Stimulated activated CD8-positive, alpha-beta memory T cell treated with anti-CD3 and anti-CD28 coated beads, Interleukin-7, amount 100 ng/mL, for 1 hour (primary cell): ENCODE measurements at places on chromosomes 16 and 17.

DNA sequence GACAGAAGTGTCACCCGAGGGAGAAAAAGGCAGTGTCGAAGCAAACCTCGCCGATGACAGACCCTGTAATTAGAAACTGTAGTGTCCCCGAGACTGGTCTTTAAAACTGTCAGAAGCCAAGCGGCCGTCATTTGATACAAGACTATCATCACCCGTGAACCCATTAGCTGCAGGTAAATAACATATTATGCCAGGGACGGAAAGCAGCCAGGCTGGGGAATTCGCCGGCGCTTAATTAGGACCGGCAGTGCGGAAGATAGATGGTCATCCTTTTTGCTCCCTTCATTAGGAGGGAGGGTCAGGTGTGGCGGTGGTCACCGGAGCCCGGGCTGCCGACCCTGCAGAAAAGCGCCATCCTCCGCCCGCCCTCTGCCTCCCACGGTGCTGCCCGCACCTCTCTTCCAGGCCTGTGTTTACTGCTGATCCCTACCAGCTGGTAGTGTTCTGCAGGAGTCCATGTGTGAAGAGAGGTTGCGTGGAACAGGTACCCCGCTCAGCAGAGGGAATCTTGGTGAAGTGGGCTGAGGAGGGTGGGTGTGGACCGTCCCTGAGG, 109.4 kb upstream of the GSE1 start:
- no peak for DNase-seq

- no peak for DNase-seq
These were observed 5.8 kb upstream of the ALDOC start for GRCh38 chr17:28582513-28582912.

- no peak for DNase-seq
These were observed 583 bp downstream of the ATXN2L start for GRCh38 chr16:28823291-28823872.

DNA sequence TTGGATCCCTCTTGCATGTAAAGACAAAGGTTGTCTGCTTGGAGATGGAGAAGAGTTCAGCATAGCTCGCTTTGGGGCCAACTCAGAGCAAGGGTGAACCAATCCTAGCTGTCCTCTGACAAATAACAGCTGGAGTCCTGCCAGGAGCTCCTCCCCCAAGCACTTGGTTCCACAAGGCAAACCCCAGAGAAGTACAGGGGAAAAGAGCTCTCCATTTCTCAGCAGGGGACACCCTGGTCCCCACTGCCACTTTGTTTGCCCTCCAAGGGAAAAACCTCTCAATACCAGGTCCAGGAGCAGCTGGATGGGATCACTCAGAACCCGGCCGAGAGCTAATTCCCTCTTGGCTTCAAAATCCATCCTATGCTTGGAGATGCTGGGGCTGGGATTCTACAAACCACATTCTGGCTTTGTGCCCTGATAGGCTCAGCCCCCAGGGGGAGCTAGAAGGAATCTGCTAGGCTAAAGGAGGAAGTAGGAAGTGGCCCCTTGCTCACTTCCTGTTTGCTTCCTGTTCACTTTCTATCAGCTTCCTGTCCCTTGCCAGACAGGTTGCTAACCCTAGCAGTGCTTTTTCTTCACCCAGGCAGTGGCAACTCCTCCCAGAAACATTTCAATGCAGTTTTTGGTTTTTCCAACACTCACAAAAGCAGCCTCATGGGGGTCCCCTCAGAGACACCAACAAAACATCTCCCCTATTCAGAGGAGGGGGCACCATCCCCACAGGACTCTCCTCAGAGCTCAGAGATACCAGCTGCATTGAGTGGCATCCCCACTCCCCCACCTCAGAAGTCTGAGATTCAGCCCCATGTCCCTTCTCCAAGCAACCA, 30.7 kb downstream of the CDRT4 start:
- DNase-seq = no peak

DNA sequence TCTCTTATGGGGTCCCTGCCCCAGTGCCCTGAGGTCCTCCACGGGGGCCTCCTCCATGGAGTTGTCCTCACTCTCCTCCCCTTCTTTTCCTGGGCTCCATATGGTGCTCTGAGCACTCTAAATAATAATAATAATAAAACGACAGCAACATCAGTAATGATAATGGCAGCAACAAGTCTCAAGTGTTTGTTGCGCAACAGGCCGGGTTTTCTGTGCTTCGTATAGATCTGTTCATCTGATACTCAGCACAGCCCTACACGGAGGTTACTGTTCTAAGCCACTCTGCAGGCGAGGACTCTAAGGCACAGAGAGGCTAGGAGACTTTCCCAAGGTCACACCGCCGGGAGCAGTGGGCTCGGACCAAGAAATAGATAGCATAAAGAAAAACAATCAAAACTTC, 13.7 kb downstream of the CIBAR2 start:
- no peak for DNase-seq

GRCh38 chr17:4588391-4588790, 4.1 kb downstream of the SMTNL2 start:
- DNase-seq = no peak

DNA sequence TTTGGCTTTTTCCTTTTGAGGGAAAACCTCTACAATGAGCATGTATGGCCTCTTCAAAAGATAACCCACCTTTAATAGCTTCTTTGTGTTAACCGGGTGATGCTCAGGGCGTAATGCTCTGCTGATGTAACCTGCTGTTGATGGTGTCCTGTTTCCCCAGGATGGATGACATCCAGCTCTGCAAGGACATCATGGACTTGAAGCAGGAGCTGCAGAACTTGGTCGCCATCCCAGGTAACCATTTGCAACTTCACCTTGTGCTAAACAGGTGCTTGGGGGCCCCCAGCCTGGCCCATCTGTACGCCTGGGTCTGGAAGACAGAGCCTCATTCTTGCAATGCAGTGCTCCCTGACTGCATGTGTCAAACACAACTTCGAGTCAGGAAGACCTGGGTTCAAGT, 75.1 kb downstream of the MARF1 start:
- DNase-seq = no peak

DNA sequence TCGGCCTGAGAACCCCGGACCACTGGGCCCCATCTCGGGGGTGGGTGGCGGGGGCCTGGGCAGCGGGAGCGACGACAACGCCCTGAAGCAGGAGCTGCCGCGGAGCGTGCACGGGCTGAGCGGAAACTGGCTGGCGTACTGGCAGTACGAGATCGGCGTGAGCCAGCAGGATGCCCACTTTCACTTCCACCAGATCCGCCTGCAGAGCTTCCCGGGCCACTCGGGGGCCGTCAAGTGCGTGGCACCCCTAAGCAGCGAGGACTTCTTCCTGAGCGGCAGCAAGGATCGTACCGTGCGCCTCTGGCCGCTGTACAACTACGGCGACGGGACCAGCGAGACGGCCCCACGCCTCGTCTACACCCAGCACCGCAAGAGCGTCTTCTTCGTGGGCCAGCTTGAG, 8.9 kb upstream of the SERPINF2 start:
- no peak for DNase-seq

DNA sequence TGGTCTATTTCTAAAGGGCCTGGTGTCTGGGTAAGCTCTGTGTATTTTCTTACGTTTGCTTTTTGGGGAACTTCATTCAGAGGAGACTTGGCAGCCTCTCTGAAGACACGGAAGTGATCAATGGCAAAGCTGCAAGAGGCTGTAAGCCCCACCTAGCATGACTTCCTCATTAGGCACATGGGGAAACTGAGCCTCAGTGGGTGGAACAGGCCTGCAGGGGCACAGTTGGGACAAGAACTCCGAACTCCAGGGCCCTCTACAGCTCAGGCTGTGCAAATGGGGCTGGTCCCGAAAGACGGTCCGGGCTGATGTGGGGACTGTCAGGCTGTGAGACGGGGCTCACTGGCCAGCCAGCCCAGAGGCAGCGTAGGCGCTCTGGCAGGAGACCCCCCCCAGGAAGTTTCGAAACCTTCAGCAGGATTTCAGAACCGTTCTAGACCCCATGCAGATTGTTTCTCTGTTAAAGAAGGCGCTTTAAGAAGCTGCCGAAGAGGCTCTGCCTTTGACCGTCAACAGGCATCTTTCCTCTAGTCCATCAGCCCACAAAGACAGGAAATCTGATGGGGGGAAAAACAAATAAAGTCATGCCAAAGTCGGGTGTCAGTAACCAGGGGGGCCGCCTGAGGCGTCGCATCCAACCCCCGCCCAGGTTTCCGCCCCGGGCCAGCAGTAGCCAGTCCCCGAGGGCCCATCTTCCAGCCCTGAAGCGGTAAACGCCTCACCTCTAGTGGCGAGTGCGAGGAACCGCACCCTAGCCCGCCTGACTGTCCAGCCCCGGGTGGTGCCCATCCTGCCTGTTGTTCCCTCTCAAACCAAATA, 79.8 kb upstream of the TBC1D3K start:
- no peak for DNase-seq

DNA sequence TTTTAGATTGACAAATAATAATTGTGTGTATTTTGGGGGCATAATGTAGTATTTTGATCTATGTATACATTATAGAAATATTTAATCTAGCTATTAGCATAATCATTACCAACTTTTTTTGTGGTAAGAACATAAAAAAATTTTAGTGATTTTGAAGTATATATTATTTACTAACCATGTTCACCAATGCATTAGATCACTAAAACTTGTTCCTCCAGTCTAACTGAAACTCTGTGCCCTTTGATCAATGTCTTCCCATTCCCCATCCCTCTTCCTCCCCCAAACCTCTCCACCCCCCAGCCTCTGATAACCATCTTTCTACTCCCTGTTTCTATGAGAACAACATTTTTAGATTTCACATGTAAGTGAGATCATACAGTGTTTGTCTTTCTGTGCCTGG, 8.5 kb downstream of the EFCAB13 start:
- DNase-seq = no peak

DNA sequence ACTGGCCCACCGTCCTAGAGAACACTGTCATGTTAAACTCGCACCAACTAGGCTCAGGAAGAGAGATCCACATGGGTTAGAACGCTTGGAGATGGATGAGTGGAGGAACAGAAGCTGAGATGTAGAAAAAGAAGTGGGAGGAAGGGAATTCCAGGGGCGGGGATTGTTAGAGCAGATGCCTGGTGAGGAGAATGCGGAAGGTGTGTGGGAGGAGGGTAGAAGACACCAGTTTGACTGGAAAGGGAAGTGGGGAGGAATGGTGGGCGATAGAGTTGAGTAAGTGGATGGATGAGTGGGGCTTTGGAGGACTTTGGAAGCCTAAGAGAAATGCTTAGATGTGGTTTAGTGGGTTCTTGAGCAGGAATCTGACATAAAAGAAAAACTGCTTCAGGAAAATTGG, 37.4 kb downstream of the DHX38 start:
- DNase-seq = no peak

DNA sequence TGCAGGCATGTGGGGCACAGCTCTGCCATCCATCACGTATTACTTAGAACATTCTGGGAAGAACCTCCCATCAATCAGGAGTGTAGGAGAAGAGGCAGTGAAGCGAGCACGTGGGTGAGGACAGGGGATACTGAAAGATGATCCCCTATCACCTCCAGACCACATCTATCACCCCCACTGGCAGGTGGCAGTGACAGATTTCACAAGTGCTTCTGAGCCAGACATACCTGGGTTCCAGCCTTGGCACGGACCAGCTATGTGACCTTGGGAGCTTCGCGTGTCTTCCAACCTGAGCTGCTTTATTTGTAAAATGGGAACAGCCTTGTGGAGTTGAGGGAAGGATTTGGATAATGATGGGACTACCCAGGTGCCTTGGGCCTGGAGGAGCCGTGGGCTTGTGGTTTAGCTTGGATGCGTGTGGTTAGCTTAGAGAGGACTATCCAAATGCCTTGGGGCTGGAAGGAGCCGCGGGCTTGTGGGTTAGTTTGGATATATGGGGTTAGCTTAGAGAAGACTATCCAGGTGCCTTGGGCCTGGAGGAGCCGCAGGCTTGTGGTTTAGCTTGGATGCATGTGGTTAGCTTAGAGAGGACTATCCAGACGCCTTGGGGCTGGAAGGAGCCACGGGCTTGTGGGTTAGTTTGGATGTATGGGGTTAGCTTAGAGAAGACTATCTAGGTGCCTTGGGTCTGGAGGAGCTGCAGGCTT, 206.4 kb downstream of the ENGASE start:
- DNase-seq = no peak

DNA sequence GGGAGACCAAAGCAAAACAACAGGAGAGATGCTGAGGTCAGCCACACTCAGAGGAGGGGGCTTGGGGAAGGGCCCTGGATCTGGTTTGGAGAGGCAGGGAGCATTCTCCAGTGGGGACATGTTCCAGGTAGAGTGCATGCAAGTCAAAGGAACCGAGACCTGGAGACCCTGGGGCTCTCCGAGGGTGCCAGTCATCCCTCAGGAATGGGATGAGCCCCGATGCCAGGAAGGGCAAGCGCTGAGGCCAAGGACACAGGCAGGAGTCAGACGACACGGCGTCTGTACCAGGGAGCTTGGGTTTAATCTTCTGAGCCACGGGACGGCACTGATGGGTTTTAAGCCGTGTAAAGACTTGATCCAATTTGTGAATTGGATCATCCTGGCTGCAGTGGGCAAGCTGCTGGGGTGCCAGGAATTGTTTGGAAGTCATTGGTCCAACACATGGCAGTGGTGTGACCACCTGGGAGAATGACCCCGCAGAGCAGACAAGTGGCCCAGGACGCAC, 32.9 kb upstream of the ANKRD40CL start:
- no peak for DNase-seq

DNA sequence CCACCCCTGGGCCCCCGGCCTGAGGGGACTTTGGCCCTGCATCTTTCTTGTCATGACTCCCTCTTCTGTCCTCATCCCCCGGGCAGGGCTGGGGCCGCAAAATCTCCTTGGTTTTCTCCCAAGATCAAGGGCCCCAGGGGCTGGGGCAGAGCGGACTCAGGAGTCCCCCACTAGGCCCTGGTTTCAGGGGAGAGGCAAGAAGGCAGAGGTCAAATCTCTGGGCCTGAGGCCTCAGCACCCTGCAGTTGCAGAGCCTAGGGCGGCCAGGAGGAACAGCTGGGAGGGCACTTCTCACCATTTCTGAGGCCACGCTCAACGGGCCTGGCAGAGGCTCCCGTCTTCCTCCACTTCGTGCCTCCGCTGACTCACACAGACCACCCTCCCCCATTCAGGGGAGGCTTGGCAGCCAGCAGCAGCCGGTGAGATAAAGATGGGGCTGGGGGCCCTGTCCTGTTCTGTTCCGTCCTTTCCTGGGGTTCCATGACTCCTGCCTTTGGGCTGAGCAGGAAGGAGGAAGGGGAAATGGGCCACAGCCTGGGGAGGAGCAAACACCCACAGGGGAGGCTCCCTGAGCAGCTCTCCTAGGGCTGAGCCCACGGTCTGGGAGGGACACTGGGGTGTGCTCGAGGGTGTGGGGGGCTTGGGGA, 12.4 kb downstream of the ZSCAN10 start:
- DNase-seq = no peak

- no peak for DNase-seq
These were observed 392.4 kb upstream of the GOT2 start for GRCh38 chr16:59126486-59126885.

DNA sequence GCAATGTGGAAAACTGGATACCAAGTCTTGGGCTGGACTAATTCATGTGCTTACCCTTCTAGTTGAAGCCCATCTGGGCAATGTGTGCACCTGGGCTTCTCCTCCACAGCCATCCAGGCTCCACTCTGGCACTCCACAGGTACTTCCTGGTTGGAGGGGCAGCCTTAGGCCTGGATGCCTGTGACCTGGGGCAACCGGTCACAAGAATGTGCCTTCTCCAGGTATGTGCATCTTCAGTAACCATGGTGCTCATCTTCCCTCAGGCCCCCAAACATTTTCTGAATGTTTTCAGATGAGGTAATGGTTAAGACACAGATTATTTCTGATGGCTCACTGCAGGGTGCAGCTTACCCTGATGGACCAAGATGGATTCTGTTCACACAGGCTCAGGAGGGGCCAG, 11.1 kb downstream of the C16orf86 start:
- DNase-seq = no peak
